ENCODE measurements at places on chromosomes 13 and 19.

DNA sequence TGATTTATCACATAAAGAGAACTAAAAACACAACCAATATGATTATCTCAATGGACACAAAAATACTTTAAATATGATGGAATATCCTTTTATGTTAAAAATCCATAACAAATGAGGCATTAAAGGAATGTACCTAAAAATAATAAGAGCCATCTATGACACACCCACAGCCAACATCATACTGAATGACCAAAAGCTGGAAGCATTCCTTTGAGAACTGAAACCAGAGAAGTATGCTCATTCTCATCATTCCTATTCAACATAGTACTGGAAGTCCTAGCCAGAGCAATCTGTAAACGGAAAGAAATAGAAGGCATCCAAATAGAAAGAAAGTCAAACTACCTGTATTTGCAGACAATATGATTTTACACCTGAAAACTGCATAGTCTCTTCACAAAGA is 671.0 kb downstream of the SLITRK1 start:
- DNase-seq = no peak

- peak; percentile 99 for DNase-seq
These were observed at the start of gene SMG9 for GRCh38 chr19:43754503-43755255. TSS of gene SMG9 (minus strand) at chr19:43754962. CDS start at chr19:43750741, 4,221 bp downstream.

DNA sequence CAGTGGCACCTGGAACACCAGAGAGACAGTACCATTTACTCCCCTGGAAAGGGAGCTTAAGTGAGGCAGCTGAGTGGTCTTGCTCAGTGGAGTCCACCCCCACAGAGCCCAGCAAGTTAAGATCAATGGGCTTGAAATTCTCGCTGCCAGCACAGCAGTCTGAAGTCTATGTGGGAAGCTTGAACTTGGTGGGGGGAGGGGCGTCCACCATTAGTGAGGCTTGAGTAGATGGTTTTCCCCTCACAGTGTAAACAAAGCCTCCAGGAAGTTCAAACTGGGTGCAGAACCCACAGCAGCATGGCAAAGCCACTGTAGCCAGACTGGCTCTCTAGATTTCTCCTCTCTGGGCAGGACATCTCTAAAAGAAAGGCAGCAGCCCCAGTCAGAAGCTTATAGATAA is 30.3 kb upstream of the CEACAM4 start:
- DNase-seq = no peak

DNA sequence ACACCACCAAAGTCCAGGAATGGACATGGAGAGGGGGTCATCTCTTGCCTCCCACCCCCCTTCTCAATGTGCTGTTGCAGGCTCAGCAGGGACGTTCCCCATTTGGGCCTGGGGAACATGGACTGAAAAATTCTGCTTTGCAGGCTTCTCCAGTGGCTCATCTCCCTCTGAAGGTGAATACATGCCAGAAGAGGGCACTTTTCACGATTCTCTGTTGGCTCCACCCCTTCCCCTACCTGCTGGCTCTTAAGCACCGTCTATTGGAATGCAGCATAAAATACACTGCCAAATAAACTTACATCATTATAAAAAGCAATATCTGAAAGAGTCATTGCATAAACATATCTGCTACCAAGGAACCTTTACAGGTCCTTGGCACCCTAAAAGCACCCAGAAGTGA is 35.7 kb downstream of the NHLRC3 start:
- no peak for DNase-seq

DNA sequence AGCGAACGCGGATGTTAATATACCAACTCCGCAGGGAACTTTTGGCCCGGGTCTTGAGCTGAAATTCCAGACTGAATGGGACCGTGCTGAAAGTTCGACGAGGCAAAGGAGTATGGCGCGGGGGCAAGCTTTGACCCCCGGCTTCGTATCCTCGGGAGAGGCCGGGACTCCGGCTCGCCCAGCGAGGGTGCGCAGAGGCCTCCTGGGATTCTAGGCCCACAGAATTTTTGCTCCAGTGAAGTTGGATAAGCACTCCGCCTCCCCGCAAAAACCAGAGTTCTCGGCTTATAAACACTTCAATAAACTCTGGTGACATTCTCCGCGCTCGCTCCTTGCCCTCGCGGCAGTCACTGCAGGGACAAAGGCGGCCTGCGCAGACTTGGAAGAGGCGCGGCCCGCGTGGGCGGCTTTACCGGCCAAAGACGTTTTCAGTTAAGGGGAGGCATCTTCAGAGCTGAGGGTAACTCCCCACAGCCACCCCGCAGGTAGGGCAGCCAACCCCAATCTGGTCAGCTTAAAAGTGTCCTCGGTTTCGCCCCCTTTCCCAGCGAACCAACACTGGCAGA is 112.6 kb downstream of the KCNRG start:
- DNase-seq = no peak

DNA sequence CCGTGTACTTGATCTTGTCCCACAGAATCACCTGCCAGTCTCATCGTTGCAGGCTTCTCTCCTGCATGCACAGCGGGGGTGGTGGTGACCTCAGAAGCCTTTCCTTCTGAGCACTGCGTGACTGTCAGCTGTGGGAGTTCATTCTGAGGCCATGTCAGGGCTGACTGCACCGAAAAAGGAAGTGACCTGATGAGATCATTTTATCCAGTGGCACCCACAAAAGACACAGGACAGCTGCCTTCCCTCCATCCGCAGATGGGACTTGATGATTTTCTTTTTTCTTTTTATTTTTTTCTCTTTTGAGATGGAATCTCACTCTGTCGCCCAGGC is 89.7 kb downstream of the RAB20 start:
- DNase-seq = peak; percentile 27

DNA sequence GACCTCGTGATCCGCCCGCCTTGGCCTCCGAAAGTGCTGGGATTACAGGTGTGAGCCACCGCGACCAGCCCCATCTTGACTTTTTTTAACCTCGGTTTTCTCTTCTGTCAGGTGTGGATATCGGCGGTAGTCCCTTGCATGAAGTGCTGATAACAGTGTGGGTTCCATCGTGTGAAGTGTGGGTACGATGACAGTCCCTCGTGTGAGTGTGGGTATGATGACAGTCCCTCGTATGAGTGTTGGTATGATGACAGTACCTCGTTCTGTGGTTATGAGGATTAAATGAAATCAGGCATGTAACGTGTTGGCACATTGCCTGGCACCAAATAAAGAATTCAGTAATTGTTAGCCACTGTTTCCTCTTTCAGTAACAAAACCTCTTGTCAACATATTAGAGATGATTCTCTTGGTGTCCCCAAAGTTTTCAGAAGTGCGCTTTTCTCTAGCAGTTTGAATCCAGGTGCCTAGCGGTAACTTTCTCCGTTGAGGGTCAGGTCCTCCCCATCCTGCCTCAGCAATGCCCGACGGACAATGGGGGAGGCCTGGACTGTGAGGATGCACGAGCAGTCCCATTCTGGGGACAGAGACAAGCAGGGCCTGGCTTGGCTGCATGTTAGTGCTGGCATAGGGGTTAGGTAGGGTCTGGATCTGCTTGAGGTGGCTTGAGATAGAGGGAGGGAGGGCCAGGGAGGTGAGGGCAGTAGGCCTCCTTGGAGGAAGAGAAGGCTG is 15.3 kb downstream of the GATAD2A start:
- DNase-seq = peak; percentile 60

DNA sequence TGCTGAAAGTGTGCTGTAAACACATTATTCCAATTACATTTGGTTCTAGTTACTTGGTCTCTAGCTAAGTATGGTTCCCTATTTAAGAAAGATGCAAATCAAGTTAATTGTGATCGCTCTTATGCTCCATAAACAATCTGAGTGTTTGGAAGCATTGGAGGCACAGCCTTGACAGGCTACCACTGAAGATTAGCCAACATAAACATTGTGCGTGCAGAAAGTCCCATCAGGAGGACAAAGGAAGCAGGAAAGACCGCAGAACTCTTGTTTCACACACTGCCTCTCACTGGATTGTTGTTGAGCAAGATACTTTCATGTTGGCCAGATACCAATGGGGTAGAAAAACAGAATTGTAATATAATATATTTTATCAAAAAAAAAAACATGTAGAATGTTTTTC is 814.4 kb downstream of the EFNB2 start:
- DNase-seq = no peak

DNA sequence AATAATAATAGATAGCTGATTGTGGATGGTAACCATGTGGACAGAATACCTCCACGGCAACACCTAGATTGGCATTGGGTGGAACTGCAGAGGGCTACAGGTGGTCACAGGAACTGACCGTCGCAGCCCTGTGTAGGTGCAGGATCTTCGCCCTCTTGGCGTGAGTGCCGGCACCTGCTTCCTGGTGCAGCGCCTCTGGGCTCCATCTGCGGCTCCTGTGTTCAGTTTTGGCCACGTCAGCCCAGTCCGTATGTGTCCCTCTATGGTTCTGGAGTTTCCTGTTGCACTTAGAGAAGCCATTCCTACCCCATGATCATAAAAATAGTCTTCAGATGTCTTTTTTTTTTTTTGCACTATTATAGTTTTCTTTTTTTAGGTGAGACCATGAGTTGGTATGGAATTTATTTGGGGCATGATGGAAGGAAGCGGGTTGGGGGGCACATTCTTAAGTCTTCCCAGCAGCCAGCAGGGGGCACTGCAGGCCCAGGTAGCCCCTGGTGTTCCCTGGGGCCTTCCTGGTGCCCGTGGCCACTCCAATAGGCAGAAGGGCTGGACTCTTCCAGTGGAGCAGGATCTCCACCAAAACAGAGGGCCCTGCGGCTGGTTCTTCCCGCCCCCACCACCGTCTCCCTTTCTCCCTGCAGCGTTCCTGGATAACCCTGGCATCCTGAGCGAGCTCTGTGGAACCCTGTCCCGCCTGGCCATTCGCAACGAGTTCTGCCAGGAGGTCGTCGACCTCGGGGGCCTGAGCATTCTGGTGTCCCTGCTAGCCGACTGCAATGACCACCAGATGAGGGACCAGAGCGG is 10.1 kb upstream of the SLC25A42 start:
- peak; percentile 69 for DNase-seq

GRCh38 chr19:43532571-43532961 is 422 bp upstream of the ZNF575 start:
- no peak for DNase-seq

GRCh38 chr13:97266772-97267417 is 44.8 kb downstream of the MBNL2 start:
- no peak for DNase-seq

DNA sequence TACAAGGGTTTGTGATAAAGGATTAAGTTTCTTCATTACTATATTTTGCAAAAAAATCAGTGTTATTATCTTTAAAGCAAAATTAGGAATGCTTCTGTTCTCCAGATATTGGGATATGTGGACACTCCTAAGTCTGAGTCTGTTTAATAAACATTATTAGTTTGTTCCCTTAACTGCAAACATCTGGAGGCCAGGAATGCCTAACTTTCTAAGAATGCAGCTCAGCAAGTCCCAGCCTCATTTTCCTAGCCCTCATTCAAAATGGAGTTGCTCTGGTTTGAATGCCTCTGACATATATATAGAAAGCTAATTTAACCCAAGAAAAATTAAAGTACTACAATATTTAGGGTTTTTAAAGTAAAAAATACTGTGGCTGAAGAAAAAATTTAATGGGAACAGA is 33.6 kb upstream of the EDNRB start:
- no peak for DNase-seq

GRCh38 chr19:4075373-4075772 is 8.7 kb upstream of the ZBTB7A start:
- DNase-seq = peak; percentile 67

DNA sequence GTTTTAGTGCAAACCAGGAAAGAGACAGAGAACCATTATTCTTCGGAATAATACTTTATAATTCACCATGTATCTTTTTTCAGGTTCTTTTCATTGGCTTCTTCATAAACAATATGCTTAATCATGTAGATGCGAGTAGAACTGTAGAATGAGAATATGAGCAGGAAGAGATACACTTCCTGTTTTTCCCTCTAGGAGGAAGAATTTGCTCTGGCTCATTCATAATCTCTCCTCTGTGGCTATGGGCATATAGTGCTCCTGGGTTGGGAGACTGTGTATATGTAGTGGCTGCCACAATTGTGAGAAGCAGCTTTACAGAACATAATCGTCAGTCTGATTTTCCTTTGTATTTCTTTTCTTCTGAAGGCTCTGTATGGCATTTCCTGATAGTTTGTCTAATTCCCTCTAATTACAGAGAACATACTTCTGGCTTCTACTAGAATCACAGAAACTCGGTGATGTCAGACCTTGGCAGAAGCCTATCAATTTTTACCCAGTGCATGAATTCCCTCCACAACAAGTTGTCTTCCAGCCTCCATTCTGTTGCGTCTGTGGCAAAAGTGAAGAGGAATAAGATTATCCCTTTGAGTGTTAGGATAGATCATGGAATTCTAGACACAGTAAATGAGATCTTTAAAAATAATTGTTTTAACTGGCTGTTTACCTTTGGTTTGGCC is 2.9 kb upstream of the DCLK1 start:
- no peak for DNase-seq

Data from activated T-cell treated with anti-CD3 and anti-CD28 coated beads, Interleukin-2, amount 50 U/mL, for 48 hours (primary cell).